ENCODE measurements at places on chromosomes 12 and 14. TPM values are rescaled to one million over a fixed set of nuclear protein-coding genes. Genes with fewer than 3 reads are reported as not detected.

GRCh38 chr12:22231836-22232235 lies 102.7 kb downstream of the ST8SIA1 start:
- H3K36me3 ChIP-seq, result no peaks in the 10 kb centered on the region
- no peaks in the 10 kb centered on the region for H3K27me3 ChIP-seq
- no peak overlapping the region for H3K4me3 ChIP-seq
- no peak for DNase-seq
- no peaks in the 10 kb centered on the region for H3K4me1 ChIP-seq
- no peak overlapping the region for H3K27ac ChIP-seq

Gene SLC25A47
- total RNA-seq, result not detected

GRCh38 chr12:42282294-42282693 lies 43.6 kb downstream of the ZCRB1 start:
- H3K4me1 ChIP-seq, result no peaks in the 10 kb centered on the region
- DNase-seq, result no peak
- no peak overlapping the region for H3K4me3 ChIP-seq
- H3K27ac ChIP-seq, result no peak overlapping the region
- no peaks in the 10 kb centered on the region for H3K36me3 ChIP-seq

GRCh38 chr12:76687981-76688380 lies 75.9 kb upstream of the ZDHHC17 start:
- H3K4me3 ChIP-seq, result no peak overlapping the region
- no peaks in the 10 kb centered on the region for H3K4me1 ChIP-seq
- no peak for DNase-seq

GRCh38 chr14:35927727-35928126 lies 101.6 kb downstream of the BRMS1L start:
- H3K4me1 ChIP-seq, result peaks cover 9% of the 10 kb centered on the region
- no peak overlapping the region for H3K4me3 ChIP-seq
- no peaks in the 10 kb centered on the region for H3K27me3 ChIP-seq
- no peak for DNase-seq
- no peak overlapping the region for H3K27ac ChIP-seq

DNA sequence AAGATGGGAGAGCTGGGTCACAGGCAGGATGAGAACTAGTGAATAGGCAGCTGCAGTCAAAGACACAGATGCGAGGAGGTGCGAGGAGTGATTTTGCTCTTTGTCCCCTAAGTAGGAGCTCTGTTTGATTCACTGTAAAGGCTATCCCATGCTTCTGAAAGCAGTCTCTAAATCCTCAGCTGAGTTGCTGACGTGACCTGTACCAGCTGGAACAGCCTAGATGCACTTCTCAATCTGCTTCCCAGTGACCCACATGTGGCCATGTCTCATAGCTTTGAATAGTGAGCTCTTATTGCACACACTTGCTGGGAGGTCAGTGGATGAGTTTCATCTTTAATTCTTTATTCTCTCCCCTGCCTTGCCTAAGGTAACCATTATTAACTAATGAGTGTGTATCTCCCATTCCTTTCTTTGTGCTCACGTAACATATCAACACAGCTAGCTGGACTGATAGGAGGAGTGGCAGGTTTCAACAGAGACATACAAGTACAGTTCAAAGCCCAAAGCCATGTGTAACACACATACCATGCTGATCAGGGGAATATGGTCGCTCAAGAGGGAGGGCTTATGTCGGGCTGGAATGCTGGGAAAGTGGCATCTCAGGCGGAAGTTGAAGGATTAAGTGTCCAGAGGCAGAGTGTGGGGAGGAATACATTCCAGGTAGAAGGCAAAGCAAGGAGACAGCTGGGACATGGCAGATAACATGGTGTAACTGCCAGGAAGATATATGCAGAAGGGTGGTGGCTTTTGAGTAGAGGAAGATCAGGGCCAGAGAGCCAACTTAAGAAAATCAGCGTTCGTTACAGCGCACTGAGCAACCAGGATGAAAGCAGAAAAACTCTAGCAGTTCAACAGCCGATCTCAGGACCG lies 15.4 kb upstream of the YY1 start:
- no peaks in the 10 kb centered on the region for H3K27me3 ChIP-seq
- DNase-seq, result no peak
- no peaks in the 10 kb centered on the region for H3K36me3 ChIP-seq
- H3K4me1 ChIP-seq, result peaks cover 47% of the 10 kb centered on the region

- DNase-seq, result no peak
- no peaks in the 10 kb centered on the region for H3K4me1 ChIP-seq
- H3K4me3 ChIP-seq, result no peak overlapping the region
- no peaks in the 10 kb centered on the region for H3K27me3 ChIP-seq
Measured at GRCh38 chr14:84819528-84819927, 710.4 kb upstream of the FLRT2 start.

- H3K4me1 ChIP-seq, result peaks cover 8% of the 10 kb centered on the region
- H3K36me3 ChIP-seq, result no peaks in the 10 kb centered on the region
- H3K4me3 ChIP-seq, result no peak overlapping the region
- no peak overlapping the region for H3K27ac ChIP-seq
- no peaks in the 10 kb centered on the region for H3K27me3 ChIP-seq
- no peak for DNase-seq
Measured at GRCh38 chr14:90678420-90678819, 137.8 kb downstream of the TTC7B start.

- no peak overlapping the region for H3K27ac ChIP-seq
- no peaks in the 10 kb centered on the region for H3K4me1 ChIP-seq
- no peaks in the 10 kb centered on the region for H3K36me3 ChIP-seq
- DNase-seq, result no peak
- H3K4me3 ChIP-seq, result no peak overlapping the region
Measured at GRCh38 chr12:48276621-48277020, 73.5 kb upstream of the OR10AD1 start.

DNA sequence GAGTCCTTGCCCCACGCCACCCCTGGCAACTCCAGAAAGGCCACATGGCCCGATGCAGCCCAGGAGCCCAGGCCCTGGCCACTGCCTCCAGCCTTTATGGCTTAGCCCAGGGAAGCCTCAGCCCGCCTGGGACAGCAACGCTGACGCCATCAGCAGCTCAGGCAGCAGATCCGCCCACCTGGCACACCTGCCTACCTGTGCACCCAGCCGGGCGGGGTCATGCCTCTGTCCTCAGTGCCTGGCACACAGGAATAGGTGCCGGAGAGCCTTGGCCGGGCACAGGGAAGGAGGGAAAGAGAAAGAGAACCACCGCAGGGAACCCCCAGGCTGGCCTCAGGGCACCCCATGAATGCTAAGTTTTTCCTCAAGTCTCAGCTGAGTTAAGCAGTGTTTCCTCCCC lies 21.1 kb downstream of the BEGAIN start:
- DNase-seq, result no peak
- H3K27ac ChIP-seq, result no peak overlapping the region
- peaks cover 5% of the 10 kb centered on the region for H3K4me1 ChIP-seq
- H3K4me3 ChIP-seq, result no peak overlapping the region
- no peaks in the 10 kb centered on the region for H3K36me3 ChIP-seq

- H3K27me3 ChIP-seq, result no peaks in the 10 kb centered on the region
- H3K27ac ChIP-seq, result no peak overlapping the region
- no peak for DNase-seq
- no peaks in the 10 kb centered on the region for H3K4me1 ChIP-seq
- no peak overlapping the region for H3K4me3 ChIP-seq
Measured at GRCh38 chr14:34137001-34137745, 186.3 kb upstream of the EGLN3 start.

- H3K27ac ChIP-seq, result no peak overlapping the region
- H3K4me1 ChIP-seq, result peaks cover 21% of the 10 kb centered on the region
- no peak for DNase-seq
- H3K36me3 ChIP-seq, result peaks cover 59% of the 10 kb centered on the region
- no peak overlapping the region for H3K4me3 ChIP-seq
- no peaks in the 10 kb centered on the region for H3K27me3 ChIP-seq
Measured at GRCh38 chr12:123591702-123592481, 7.5 kb downstream of the TMED2 start.

Gene RIPK3
- total RNA-seq, result 12.5 TPM

DNA sequence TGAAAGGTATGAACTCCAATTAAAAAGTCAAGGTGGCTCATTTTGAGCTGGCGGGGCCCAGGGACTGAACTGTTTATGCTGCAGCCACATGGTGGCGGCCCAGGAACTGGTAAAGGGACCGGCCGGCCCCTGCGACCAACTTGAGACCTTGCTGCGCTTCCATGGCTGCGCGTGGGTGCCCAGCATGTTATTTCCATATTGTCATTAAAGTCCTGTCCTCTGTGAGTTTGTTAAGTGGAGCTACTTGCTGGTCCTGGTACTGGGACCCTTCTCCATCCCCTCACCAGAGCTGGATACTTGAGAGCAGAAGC lies 62.3 kb downstream of the BEGAIN start:
- H3K4me1 ChIP-seq, result no peaks in the 10 kb centered on the region
- no peak overlapping the region for H3K27ac ChIP-seq
- H3K36me3 ChIP-seq, result peaks cover 8% of the 10 kb centered on the region
- no peak for DNase-seq

DNA sequence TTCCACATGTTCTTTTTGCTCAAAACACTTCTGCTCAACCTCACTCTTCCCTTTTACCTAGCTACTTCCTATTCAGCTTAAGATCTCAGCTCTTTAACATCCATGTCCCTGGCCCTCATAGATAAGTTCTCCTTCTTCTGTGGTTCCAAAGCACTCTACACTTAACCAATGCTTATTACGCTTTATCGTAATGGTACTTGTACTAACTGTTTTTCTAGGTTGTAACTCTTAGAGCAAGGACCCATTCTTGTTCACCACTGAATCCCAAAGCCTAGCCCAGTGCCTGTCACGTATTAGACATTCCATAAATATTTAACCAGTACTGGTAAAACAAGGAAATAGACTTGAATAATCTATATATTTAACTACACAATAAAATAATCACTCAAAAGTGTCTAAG lies 5.3 kb downstream of the SLC41A2 start:
- DNase-seq, result no peak
- H3K4me3 ChIP-seq, result no peak overlapping the region
- H3K36me3 ChIP-seq, result no peaks in the 10 kb centered on the region
- no peaks in the 10 kb centered on the region for H3K4me1 ChIP-seq

- DNase-seq, result no peak
- no peaks in the 10 kb centered on the region for H3K4me1 ChIP-seq
- H3K27me3 ChIP-seq, result no peaks in the 10 kb centered on the region
Measured at GRCh38 chr14:89185919-89186855, 230.8 kb downstream of the FOXN3 start.

- no peak overlapping the region for H3K4me3 ChIP-seq
- no peaks in the 10 kb centered on the region for H3K27me3 ChIP-seq
- peaks cover 17% of the 10 kb centered on the region for H3K4me1 ChIP-seq
- H3K36me3 ChIP-seq, result no peaks in the 10 kb centered on the region
Measured at GRCh38 chr14:70904373-70904772, 2.9 kb upstream of the PCNX1 start.

Gene CCDC60
- total RNA-seq, result not detected

DNA sequence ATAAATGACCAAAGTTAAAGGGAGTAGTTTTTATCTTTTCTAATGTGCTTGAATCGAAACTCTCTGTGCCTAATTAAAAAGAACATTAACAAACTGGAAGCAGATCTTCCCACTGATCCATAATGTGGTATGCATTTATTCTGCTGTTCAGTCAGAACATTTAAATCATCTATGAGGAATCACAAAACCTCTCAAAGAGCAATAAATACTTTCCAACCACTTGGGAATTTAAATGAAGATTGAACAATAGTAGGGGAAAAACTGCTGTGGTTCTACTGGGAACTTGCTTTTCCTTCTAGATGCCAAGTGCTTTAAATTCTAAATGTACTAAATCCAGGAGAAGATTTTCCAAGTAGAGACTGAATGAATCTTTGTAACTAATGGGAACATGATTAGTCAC lies 12.3 kb upstream of the CHPT1 start:
- no peak overlapping the region for H3K27ac ChIP-seq
- H3K27me3 ChIP-seq, result no peaks in the 10 kb centered on the region
- H3K4me1 ChIP-seq, result no peaks in the 10 kb centered on the region
- DNase-seq, result no peak
- no peaks in the 10 kb centered on the region for H3K36me3 ChIP-seq

- no peaks in the 10 kb centered on the region for H3K4me1 ChIP-seq
- H3K27me3 ChIP-seq, result no peaks in the 10 kb centered on the region
- no peak overlapping the region for H3K4me3 ChIP-seq
- no peak for DNase-seq
- no peak overlapping the region for H3K27ac ChIP-seq
Measured at GRCh38 chr12:3604286-3604685, 113.3 kb downstream of the PRMT8 start.

GRCh38 chr12:117845271-117845904 lies 123.4 kb downstream of the KSR2 start:
- H3K36me3 ChIP-seq, result no peaks in the 10 kb centered on the region
- H3K4me1 ChIP-seq, result no peaks in the 10 kb centered on the region
- H3K27me3 ChIP-seq, result no peaks in the 10 kb centered on the region
- no peak for DNase-seq

Data from CD8-positive, alpha-beta memory T cell (primary cell).